Transverse colon (tissue), 4 donors: ENCODE measurements at places on chromosomes 13 and 19.

GRCh38 chr19:46296202-46296480 lies 701 bp upstream of the HIF3A start:
- DNase-seq = no peak

DNA sequence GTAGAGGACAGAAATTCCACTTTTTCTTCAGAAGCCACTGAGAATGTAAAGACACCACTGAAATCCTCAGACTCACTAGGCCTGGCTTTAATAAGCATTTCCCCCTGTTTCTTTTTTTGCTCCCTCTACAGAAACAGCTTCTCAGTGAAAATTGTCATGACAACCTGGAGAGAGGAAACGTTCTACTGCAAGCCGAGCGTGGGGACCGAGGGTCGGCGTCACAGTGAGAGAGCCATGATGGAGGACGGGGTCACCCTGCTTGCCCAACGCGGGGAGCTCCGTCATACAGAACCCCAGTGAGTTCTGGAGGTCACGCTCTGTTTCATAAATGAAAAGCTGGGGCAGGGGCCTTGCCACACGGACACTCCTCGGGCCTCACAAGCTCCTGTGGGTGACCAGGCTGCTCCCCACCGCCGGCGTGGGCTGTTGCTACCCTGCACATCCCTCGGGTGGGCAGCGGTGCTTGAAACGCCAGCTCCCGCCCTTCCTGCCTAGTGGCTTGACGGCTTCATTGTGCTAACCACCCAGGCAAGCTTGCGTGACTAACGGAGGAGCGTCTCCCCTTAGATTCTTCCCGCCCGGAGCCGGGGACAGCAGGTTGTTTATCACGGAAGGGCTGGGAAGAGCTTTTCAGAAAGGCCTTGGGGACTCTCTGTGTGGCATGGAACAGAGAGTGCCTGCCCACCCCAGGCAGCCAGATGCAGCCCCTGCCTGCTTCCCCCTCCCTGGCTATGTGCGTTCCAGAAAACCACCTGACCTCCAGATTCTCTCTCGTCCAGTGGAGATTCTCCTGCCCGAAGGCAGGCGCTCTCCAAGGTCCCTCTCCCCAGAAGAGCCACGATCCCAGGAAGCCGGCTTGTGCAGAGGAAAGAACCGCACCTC lies 153.6 kb downstream of the KATNAL1 start:
- DNase-seq = no peak

GRCh38 chr13:34020388-34020787 lies 202.4 kb downstream of the RFC3 start:
- DNase-seq = no peak

DNA sequence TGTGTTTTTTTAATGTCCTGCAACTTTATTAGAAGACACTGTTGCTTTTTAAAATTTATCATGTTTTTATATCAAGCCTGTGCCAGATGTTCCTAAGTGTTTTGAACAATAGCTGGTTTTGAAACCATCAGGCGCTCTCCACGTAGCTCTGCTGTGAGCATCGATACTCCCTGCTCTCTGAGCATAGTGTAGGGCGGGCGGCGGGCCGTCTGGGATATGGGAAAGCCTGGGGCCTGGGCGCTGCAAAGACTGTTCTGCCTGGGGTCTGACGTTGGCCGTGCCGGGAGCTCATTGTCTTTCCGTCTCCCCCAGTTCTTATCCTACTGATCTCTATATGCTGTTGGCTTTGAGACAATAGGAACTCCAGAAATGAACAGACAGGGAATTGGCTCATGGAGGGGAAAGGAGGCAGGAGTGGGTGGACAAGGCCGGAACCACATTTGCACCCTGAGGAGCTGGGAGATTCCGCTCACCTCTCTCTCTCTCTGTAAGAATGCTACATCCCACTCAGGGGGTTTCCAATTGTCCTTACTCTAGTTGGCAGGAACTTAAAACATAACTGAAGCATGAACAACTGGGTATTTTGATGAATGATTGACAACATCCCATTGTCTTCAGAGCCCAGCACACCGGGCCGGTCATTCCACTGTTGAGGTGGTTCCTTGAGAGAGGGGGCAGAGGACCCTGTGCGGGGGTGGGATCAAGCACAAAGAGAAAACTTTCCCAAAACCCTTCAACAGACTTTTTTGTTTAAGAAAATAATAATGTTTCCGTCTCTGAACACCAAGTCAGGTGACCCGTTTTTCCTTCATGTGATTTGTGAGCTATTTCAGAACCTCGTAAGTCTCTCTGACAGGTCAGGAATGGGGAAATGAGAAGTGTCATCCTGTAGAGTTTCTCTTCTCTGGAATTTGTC lies 64.7 kb downstream of the COL4A2 start:
- DNase-seq = no peak

DNA sequence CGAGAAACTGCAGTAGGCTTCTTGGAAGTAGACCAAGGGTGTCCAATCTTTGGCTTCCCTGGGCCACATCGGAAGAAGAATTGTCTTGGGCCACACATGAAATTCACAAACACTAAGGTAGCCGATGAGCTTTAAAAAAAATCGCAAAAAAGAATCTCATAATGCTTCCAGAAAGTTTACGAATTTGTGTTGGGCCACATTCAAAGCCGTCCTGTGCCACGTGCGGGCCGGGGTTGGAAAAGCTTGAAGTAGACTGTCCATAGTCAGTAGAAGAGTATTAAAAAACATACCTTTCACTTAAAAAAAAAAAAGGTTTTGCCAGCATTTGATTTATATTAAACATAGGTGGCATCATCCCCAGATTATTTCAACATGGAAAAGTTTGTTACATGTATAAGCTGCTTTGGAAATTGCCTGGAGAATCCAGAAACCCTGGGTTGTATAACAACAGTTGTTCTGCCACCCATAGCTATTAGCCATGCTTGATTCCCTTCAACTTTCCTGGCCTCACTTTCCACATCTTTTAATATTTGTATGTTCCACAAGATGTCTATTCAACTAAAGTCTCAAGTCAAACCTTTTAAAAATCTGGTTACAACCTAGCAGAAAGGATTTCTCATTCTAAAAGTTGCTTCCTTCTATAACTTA lies 1.0 kb downstream of the IFT88 start:
- DNase-seq = no peak

DNA sequence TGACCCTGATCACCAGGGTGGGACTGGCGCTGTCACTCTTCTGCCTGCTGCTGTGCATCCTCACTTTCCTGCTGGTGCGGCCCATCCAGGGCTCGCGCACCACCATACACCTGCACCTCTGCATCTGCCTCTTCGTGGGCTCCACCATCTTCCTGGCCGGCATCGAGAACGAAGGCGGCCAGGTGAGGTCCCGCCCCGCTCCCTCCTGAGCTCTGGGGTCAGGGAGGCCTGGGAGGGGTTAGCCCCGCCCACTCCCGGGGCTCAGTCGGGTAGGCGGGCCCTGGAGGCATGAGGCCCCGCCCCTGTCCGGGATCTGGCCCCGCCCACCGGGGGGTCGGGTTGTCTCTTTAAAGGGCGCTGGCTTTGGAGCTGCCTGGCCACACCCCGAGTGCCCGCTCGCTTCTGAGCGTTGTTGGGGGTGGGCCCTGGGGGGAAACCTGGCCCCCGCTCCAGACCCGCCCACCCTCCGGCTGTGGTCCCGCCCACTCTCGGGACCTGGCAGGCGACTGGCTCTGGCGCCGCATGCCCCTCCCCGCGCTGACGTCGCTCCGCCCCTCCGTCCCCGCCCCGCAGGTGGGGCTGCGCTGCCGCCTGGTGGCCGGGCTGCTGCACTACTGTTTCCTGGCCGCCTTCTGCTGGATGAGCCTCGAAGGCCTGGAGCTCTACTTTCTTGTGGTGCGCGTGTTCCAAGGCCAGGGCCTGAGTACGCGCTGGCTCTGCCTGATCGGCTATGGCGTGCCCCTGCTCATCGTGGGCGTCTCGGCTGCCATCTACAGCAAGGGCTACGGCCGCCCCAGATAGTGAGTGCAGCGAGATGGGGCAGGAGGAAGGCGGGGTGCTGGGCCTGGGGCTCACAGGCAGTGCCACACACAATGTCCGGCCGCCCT lies 13.1 kb downstream of the DDX39A start:
- peak; percentile 87 for DNase-seq

DNA sequence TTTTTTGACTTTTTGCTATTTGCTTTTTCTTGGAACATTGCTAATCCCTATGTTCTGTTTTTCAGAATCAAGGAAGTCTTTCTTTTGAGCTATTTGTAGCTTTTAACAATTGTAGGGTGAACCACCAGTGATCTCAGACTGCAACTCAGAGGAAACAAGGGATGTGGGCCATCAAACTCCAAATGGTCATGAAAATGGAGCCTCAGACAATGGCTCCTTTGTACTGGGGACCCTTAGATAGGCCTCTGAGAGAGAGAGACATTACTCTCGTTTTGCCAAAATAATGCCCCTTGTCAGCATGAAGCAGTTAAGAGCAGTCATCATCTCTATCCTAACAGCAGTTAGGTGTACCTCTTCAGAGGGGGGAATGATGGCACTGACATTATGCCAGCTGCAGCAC lies 56.4 kb upstream of the GJB6 start:
- DNase-seq = no peak

GRCh38 chr19:33227242-33227650 lies 1.6 kb upstream of the SLC7A10 start:
- no peak for DNase-seq

GRCh38 chr13:24293746-24294145 lies 15.6 kb upstream of the C1QTNF9 start:
- no peak for DNase-seq

DNA sequence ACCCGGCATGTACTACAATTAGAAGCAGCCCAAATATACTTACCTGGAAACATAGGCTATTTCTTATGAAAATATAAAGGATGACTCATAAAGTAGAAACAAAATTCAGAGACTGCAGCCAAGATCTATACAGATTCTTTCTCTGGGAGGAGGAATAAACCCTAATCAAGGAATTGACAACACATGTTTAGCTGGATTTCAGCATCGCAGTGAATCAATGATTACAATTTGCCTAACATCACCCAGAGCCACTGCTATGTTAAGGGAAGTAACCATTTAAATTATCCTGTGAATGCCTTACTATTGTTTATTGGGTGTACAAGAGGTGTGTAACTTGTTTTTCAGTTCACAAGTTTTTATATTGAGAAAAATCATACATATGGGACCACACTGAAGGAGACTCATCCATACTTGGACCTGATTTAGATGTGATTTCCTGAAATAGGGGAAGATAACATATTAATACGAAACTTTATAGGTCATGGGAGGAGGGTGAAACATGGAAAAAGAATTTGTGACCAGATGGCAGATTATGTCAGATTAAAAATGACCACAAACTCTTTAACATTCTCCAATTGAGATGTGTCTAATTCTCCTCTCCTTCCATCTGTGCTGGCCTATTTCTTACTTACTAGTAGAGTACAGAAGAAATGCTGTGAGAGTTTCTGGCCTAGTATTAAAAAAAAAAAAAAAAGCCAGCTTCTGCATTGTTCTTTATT lies 1168.4 kb downstream of the SLITRK1 start:
- no peak for DNase-seq

GRCh38 chr13:44275381-44275780 lies 98.2 kb upstream of the SERP2 start:
- DNase-seq = no peak

DNA sequence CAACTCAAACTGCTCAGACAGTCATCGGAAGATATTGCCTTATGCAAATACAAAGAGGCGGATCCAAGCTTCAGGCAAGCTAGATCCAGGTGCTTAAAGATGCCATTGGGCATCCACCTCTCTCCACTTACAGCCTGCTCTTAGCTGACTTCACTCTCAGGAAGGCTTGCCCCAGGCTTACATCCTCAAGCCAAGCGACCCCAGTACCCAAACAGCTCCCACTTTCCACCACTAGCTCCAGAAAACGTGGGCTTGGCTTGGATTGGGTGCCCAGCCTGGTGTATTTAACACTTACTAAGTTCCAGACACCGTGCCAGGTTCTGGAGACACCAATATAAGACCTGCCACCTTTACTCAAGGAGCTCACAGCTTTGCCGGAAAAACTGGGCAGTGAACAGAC lies 142.1 kb upstream of the VSTM2B start:
- DNase-seq = no peak

- DNase-seq = no peak
Measured at GRCh38 chr13:62595976-62596375, 1180.3 kb upstream of the PCDH20 start.

GRCh38 chr13:113105032-113105920 lies at the start of gene F7:
F7 (plus strand) TSS chr13:113105791; CDS start chr13:113105842, 51 bp downstream.
- peak; percentile 17 for DNase-seq

DNA sequence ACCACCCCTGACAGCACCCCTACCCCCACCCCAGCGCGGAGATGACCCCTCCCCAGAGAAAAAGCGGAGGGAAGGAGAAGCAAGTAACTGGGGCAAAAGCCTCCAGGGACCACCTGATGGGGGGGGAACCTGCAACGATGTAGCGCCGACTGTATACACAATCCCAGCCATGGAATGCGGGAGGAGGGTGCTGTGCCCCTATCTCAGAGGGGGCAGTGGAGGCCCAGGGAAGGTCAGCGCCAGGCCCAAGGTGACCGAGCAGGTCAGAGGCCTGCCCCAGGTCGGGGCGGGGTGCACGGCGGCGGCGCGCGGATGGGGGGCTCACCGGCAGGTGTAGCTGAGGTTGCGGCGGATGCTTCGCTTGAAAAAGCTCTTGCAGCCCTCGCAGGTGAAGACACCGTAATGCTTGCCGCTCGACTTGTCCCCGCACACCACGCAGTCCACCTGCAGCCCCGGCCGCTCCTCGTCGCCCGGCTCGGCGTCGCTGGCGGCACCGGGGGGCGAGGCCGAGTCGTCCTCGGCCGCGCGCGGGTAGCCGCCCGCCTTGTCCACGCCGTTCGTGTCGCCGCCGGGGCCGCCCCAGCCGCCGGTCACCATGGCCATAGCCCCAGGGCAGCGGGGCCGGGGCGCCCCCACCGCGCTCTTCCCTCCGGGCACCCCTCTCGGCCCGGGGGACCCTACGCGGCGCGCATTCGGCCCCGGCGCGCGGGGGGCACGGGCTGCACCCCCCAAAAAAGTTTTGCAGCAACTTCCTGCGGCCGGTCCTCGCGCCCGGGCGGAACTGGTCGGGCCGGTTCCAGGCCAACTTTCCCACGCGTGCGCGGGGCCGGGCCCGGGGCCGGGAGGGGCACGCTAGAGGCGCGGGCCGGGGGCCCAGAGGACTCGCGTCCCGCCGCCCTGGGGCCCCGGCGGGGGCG lies 843 bp downstream of the NR2F6 start:
- DNase-seq = peak; percentile 59

DNA sequence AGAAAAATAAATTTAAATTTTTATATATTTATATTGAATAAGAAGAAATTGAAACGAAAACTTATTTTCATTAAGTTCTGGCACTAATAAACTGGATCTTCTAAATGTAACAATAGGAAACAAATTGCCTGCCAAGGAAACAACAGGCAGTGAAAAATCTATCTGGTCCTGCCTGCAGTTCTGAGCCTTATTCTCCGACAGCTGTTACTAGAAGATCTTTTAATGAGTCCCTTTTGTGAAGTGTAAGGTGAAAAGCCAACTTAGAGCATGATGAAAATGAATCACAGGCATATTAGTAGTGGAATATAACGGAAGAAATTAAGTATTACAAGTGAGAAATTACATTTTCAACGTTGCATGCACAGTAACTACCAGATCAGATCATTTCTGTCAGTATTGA lies 1002.7 kb upstream of the PCDH20 start:
- DNase-seq = no peak
